ENCODE measurements at places on chromosomes 6 and 20. TPM values are rescaled to one million over a fixed set of nuclear protein-coding genes. Genes with fewer than 3 reads are reported as not detected.

The TP53TG5 gene
- not detected for total RNA-seq

The TAGAP gene
- total RNA-seq = not detected

The HRH3 gene
- total RNA-seq = not detected

The OR5V1 gene
- not detected for total RNA-seq

The GJA10 gene
- not detected for total RNA-seq

The TMEM170B gene
- total RNA-seq = 5.6 TPM

The TTBK1 gene
- total RNA-seq = 0.07 TPM

The RAD21L1 gene
- total RNA-seq = 0.14 TPM

The JARID2 gene
- 8.3 TPM for total RNA-seq

The ABHD16B gene
- not detected for total RNA-seq

The ADGRG6 gene
- total RNA-seq = 10.0 TPM

The KCNK17 gene
- not detected for total RNA-seq

The SDCBP2 gene
- total RNA-seq = 7.0 TPM

The OR11A1 gene
- not detected for total RNA-seq

The HEY2 gene
- 0.46 TPM for total RNA-seq

The HLA-DRB1 gene
- not detected for total RNA-seq

The BPIFB1 gene
- total RNA-seq = not detected

The AIF1 gene
- total RNA-seq = not detected

The WFDC12 gene
- not detected for total RNA-seq

The BEND6 gene
- 1.2 TPM for total RNA-seq

The PKIB gene
- 0.13 TPM for total RNA-seq

The TFAP2A gene
- 2.1 TPM for total RNA-seq

The GPLD1 gene
- not detected for total RNA-seq

The ARFGEF3 gene
- total RNA-seq = 8.2 TPM

The TUBB2B gene
- total RNA-seq = 2.4 TPM

The SLC32A1 gene
- total RNA-seq = not detected

The VGLL2 gene
- total RNA-seq = not detected

Data from pulmonary artery endothelial cell (primary cell).